CD4-positive, alpha-beta T cell (primary cell): ENCODE measurements at places on chromosomes 11 and 22.

GRCh38 chr11:105074166-105074530 lies 29.0 kb upstream of the CARD16 start:
- no peak for DNase-seq

- no peak for DNase-seq
Measured at GRCh38 chr11:118334745-118335144, 7.8 kb downstream of the CD3D start.

DNA sequence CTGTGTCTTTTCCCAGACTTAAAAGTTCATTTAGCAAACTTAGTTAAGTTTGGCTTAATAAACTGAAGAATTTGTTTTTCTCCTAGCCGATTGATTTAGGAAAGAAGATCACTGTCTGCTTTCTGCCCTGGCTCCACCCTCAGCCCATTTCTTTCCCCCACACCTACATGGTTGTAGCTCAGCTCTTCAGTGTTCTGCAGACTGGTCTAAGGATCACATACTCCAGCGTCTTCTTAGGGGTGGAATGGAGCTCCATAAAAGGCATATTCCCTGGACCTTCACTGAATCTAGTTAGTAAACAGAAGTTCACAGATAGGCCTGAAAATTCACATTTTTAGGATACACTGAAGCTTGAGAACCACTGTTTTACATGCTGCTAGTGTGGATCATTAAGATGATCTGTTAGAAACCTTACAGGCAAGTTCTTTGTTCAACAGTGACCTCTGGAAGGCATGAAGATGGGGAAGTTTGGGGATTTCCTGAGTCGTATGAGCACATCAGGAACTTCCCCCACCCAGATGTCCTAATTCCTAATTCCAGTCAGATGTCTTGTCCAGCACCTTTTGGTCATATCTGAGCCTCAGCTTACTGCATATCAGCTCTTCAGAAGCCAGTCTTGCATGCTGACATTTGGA lies 16.8 kb downstream of the PIWIL4 start:
- no peak for DNase-seq

DNA sequence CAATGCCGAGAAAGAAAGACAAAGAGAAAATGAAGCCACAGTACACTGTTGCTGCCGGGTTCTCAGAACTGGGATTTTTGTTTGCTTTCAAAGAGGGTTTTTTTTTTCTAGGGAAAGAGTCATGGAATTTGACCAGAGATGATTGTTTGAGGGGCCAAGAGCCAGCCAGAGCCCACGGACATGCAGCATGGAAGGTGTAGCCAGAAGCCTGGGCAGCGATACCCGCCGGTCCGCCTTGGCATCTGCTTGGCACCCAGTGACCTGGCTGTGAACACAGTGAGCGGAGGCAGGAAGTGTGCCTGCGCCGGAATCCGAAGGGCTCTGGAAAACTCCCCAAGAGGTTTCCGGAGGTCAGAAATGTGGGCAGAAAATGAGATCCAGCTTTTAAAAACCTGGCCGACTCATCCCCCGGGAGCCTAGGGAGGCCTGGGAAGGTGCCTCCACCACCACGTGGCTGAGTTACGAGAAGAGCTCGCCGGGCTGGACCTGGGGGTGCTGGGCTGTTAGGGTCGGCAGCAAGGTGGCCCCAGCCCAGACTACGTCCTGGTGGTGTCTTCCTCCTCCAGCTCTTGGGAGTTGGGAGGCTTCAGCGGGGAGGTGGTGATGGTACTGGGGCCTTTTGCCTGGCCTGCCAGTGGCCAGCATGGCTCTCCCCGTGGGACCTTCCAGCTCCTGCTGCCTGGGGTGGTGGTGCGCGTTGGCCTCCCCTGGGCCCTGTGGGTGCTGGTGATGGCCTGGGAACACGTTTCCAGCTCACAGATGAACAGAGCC lies 61.6 kb upstream of the PPARA start:
- no peak for DNase-seq

DNA sequence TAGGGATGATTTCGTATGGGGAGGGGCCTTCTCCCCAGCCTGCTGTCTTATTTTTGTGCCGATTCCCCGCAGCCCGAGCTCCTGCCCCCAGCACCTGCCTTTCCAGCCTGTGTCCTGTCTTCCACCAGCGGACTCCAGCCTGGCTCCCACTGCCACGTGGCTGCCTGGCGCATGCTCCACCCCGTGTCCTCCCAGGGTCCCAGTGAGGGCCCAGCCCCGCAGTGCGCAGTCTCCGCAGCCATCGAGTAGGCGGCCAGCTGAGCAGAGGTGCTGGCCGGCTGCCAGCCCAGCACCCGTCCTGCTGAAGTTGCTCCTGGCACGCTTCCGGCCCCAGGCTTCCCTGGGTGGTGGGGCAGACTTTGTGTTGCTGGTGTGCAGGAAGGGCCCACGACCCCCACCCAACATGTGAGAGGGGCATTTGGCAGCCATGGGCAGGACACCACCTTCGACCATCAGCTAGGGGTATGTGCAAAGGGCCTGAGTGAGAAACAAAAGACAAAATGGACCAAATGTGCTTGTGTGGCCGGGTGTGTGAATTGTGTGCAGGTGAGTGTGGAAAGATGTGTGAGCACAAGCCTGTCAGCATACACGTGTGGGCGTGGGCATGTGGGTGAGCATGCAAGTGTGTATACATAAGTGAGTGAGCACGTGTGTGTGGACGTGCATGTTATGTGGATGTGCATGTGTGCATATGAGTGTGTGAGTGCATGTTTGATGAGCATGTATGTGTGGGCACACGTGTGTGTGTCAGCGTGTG lies 55.9 kb downstream of the RTN4R start:
- no peak for DNase-seq

DNA sequence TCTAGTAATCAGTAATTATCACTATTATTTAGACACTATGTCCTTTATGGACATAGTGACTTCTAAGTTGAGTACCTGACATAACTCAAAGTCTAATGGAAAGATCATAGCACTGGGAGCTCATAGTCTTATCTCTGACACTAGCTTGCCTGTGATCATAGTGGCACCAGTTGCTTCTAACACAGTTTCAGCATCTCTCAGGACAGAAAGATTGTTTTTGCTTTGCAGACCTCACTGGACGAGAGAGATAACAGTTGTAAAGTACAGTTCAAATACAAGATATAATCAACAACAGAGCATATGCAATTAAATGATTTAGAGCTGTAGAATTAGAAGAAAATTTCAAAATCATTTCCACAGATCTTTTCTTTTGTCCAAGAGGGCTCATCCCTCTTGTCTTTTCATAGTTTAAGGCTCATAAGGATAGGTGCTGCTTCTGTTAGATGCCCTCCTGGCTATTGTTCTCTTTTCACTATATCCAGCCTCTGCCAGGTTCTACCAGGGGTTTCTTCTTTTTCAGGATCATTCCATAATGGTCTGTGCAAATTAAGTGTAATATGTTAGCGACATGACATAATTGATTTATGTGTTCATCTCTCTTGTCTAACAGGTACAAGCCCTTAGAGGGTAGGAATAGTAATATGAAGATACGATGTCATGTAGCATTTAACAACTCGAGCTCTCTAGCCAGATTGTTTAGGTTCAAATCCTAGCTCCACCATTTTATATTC lies 1175.4 kb upstream of the TENM4 start:
- DNase-seq = no peak

DNA sequence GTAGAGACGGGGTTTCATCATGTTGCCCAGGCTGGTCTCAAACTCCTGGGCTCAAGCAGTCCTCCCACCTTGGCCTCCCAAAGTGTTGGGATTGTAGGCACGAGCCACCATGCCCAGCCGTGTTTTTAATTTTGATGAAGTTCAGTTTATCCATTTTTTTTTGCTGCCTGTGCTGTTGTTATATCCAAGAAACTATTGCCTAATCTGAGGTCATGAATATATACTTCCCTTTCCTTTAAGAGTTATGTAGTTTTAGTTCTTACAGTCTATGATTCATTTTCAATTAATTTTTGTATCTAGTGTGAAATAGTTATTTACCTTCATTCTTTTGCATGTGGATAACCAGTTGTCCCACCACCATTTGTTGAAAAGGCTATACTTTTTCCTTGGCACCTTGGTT lies 50.3 kb upstream of the SORL1-AS1 start:
- no peak for DNase-seq

GRCh38 chr11:5004424-5005274 lies 10.0 kb downstream of the OR51L1 start:
- DNase-seq = no peak

GRCh38 chr11:87252869-87253268 lies 215.1 kb downstream of the TMEM135 start:
- DNase-seq = no peak

DNA sequence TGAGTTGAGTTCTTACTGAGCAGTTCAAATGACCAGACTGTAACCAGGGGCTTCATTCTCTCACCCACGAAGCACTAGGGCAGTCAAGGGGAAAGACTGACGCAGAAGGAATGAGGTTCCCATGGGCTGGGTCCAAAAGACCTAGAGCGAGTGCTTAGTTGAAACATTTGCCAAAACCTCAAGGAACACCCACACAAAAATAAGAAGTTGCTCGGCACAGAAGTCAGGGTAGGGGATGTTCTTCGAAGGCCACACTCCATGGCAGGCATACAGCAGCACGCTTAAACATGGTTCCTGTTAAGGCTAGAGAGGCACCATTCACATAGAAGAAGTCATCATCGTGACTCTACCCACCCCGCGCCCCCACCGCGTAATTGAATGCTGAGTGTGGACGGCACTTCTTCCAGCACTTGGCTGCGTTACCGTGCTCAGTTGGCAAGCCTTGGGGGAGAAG lies 52.9 kb downstream of the TIMP3 start:
- no peak for DNase-seq

DNA sequence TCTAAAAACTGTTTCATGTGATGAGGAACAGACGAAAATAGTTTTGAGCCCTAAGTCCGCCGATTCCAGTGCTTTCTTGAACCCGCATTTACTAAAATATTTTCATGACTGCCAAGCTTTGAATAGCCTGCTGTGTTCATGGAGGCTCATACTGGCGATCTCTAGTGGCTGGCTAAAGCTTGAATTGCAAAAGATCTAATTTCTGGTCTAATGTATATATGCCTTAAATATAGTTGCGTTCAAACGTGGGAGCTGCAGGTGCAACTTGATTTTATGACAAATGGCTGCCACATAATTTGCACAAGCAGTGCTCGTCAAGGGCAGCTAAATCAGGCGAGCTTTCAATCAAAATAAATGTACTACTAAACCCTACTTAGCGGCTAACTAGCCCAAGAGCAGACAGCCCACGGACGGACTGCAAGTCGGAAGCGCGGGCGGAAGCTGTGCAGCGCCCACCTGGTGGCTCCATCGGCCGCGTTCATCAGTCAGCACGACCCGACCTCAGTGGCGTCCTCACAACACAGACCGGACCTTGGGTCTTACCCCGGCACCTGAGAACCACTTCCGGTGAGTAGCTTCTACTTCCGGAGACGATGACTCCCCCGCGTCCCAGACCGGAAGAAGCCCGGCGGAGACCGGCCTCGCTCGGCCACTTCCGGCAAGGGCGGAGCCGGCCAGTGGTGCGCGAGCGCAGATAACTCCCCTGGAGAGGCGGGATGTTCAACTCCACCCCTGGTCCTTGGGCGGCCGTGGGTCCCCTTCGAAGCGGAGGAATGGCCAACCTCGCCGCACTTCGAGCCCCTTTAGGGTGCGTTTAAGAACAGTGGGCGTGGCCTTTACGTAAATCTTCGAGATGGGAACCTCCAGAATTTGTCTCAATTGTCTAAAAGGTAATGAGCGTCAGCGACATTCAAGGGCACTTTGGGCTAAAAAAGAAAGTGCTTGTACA lies 6.1 kb downstream of the RPL27A start:
- peak; percentile 82 for DNase-seq

GRCh38 chr11:42253156-42253555 lies 793.7 kb upstream of the LRRC4C start:
- no peak for DNase-seq

GRCh38 chr11:67644042-67644441 lies 4.5 kb upstream of the TBX10 start:
- no peak for DNase-seq

GRCh38 chr22:22043296-22044078 lies 60.9 kb upstream of the TOP3B start:
- DNase-seq = no peak

GRCh38 chr22:48452766-48453165 lies 1374.9 kb downstream of the BRD1 start:
- DNase-seq = no peak

GRCh38 chr11:111523343-111523742 lies 8.8 kb downstream of the HOATZ start:
- DNase-seq = no peak

DNA sequence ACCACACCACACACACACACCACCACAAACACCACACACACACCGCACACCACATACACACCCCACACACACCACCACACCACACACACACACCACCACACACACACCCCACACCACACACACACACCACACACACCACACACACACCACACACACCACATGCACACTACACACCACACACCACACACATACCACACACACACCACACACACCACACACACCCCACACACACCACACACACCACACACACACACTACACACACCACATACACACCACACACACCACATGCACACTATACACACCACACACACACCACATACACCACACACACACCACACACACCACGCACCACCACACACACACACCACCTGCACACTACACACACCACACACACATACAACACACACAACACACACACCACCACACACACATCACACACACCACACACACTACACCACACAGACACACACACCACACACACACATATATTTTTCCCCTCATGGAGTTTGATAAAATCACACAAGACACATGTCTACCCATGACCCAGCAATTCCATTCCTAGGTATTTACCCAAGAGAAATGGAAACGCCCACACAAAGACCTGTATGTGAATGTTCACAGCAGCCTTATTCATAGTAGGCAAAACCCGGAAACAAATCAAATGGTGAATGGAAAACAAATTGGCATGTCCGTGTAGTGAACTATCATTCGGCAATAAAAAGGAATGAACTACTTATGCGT lies 14.3 kb downstream of the CD5 start:
- DNase-seq = no peak

DNA sequence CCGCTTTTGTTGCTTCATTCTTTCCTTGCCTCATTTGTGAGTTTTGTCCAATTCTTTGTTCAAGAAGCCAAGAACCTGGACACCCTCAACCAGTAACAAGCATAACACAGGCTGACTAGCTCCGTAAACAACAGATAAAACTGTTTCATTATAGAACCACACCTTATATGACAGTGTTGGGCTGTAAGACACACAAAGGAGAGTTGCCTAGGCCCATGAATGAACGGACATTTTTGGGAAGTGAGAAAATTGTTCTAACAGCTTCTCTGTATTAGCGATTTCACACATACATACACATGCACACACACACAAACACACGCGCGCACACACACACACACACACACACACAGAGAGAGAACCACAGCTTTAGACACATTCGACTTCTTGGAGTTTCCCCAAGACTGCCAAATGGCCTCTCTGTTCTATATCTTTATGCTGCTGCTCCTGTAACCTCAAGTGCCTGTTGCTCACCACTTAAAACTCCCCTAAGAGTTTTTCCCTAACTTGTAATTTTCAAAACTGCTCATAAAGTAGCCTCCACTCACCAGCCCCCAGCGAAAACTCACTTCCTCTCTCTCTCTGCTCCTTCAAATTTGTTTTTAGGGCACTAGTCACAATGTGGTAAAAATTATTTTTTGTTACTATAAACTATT lies 35.9 kb downstream of the CTSC start:
- no peak for DNase-seq

GRCh38 chr11:102476812-102477211 lies 24.2 kb upstream of the TMEM123 start:
- peak; percentile 25 for DNase-seq
